ENCODE measurements at places on chromosomes 4 and X. TPM values are rescaled to one million over a fixed set of nuclear protein-coding genes. Genes with fewer than 3 reads are reported as not detected.

The RBM46 gene
- total RNA-seq: not detected

The TSPAN7 gene
- not detected for total RNA-seq

The ENAM gene
- not detected for total RNA-seq

The APLN gene
- total RNA-seq: not detected

The ADH7 gene
- total RNA-seq: not detected

The HPF1 gene
- total RNA-seq: 22.3 TPM

The ENPP6 gene
- 1.4 TPM for total RNA-seq

The CLCN3 gene
- total RNA-seq: 24.9 TPM

The GPC3 gene
- not detected for total RNA-seq

The ASB9 gene
- not detected for total RNA-seq

All from natural killer cell treated with Interleukin-12 subunit alpha and Interleukin-12 subunit beta and Interleukin-15 and Interleukin-18, amount 100 ng/mL, for 72 hours (primary cell).